ENCODE measurements at places on chromosomes 6 and 20.

GRCh38 chr20:54361475-54361874, 113.9 kb upstream of the DOK5 start:
- no peak for DNase-seq

DNA sequence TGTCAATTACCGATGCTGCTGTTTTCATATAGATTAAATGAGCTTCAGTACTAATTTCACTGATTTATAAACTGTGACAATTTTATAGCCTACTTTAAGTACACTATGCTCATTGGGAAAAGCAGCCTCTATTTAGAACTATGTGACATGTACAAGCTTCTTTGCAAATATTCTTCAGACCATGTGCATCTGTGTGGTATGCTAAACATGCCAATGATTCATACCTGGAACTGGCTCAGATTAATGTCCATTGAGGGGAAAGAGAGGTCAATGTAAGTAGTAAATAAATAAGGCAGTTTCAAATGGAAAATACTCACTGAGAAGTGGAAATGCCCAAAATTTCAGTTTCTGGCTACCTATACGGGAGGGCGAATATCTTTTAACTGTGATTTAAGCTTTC, 777.7 kb downstream of the C6orf118 start:
- peak; percentile 40 for DNase-seq

DNA sequence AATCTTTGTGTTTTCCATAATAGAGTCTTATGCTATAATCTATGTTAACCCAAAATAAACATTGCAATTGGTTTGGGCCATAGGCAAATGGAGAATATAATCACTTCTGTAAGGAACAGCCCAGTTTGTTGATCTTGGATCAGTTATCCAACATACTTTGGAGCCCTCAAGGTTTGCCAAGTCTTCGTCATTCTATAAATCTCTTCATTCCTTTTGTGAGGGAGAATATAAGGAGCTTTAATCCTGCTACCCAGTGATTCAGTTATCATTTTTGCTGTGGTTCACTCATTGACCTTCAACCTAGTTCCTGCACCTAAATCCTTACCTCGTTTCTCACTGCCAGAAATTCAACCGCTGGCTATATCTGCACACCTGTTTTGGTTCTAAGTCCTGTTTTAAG, 500.3 kb upstream of the PTCHD4 start:
- peak; percentile 8 for DNase-seq

DNA sequence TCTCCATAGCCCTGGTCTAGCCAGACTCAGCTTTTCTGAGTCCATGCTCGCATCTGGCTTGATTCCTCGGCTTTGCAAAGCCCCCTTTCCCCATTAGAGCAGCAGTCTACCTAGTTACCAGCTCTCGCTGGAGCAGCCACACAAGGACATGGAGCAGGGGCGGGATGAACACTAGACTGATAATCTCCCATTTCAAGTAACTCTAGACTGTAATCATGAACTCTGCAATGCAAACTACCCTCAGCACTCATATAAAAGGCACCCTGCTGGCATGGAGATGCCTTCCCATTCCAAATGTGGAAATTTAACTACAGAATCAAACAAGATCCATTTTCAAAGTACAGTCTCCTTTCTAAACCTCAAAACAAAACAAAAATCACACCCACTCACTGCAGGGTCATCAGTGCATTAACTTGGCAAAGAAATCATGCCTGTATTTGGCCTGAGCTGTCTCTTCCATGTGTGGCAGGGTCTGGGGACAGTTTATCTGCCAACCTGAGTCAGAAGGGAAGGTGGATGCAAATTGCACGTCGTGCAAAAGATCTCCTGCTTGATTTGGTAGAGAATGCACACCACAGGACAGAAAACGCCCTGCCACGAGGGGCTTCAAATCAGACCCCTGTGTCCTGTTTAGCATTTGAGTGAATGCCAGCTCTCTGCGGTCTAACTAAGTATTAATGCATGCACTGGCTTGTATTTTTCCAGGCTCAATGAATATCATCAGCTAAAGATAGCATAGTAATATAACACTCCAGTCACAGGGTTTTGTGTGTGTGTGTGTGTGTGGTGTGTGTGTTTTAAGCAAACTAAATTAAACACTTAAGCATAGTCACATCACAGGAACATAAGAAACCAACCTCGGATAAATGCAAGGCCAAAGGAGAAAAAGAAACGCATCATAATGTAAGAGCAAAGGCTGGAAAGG, 85.3 kb downstream of the MYLK4 start:
- DNase-seq: no peak

GRCh38 chr20:12847872-12848271, 160.9 kb upstream of the SPTLC3 start:
- DNase-seq: no peak

DNA sequence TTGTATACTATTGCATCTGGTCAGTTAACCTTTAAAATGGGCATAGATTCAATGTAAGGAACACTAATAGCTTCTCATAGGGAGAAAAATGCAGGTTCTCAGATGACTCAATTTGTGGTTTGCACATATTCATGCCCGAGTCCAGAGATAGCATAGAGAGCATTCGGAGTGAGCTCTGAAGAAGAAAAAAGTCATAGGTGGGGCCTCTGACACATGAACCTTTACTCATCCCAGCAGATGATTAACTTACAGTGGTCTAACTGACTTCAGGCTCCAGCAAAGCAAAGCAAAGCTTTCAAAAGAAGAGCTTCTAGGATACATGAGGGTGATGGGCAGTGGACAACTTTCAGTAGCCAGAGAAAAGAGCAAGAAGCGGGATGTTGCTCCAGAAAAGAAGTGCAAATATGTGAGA, 55.3 kb upstream of the BTN3A2 start:
- peak; percentile 98 for DNase-seq

DNA sequence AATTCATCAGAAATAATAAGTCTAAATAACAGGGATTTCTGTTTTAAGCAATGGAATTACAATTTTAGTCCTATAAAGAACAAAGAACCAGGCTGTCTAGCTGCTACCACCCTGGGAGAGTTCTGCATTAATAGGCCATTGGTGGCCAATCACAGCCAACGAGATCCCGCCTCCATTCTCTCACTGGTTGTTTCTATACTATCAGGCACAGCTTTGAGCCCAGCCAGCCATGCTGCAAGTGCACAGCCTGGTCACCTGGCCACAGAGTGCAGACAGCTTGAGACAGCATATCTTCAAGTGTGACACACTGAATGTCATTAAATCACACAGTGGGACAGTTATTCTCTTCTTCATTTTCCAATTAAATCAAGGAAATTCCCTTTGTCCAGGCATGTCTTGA, 16.1 kb upstream of the RAB22A start:
- no peak for DNase-seq

Measured in HT1080 (cell line).